Stimulated activated CD8-positive, alpha-beta memory T cell treated with anti-CD3 and anti-CD28 coated beads, Interleukin-12 subunit alpha, Interleukin-12 subunit beta, amount 100 ng/mL, for 1 hour (primary cell): ENCODE measurements at places on chromosomes 1 and 21.

DNA sequence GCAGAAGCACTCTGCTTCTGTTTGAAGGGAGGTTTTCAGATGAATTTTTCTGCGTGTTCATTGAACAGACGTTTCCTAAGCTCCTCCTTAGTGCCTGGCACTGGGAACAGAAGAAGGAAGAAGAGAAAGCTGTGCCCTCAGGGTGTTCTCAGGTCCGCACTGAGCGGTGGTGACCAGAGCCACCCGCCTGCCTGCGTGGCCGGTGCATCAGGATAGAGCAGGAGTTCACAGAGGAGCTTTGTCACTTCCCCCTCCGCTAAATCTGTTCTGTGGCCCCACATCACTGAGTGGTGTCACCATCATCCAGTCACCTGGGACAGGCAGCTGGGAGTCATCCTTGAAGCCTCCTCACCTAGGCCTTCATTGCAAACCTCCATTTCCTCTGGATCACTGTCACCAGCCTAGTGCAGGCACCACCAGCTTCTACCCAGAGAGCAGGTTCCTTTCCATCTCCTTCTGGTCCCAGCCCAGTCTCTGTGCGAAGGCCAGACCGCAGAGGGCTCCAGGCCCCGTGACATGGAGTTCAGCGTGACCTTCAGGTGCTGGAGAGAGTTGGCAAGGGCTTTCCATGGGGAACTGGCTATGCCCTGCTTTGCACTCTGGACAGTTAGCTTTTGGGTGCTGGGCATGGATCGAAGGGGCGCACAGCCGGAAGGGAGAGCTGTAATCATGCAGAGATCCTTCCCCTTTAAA is 21.7 kb downstream of the PARK7 start:
- no peak for DNase-seq

- DNase-seq, result no peak
These were observed 444.0 kb downstream of the PTPRC start for GRCh38 chr1:199082778-199083389.

DNA sequence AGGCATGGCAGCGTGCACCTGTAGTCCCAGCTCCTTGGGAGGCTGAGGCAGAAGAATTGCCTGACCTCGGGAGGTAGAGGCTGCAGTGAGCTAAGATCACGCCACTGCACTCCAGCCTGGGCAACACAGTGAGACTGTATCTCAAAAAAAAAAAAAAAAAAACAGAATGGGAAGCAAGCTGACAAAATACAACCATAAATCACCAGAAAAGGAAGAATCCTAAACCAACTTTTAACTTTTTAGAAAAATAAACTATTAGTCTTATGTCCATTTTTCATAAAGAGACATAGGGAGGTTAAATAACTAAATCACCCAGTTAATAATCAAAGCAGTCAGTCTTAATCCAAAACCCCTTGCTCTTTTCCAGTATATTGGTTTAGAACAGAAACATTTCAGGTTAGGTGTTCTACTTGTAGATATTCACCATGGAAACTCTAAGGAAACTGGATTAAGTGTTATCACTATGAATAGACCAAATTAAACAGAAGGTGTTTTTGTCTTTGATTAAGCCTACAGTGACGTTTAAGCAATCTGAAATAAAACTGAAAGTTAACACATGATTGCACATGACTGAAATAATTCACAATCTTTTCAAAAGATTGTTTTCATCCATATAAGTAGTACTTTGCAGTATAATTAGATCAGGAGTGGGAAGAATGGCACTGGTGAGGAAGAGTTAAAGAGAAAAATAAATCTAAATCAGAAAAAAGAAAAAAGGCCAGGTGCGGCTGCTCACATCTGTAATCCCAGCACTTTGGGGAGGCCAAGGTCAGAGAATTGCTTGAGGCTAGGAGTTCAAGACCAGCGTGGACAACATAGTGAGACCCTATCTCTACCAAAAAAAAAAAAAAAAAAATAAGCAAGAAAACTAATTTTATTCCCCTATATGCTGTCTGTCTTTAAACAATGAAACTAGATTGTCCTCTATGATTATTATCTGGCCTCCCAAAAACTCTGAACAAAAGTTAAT is 9.6 kb downstream of the CDC42BPA start:
- DNase-seq, result no peak

DNA sequence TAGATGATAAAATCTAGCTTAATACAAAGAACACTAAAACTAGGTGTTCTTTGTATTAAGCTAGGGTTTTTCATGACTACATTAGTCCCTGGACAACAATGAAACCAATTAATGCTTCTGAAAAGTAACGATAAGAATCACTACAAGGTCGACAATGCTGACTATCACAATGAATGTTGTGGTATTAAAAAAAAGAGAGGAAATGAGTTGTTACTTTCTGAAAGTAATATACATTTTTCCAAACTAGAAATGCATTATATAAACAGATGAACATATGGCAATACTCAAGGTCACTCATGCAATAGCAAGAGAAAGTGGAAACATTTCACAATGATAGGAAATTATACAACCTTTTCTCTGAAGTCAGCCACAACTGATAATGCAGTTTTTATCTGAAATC is 19.0 kb downstream of the DPH5 start:
- DNase-seq, result no peak

- DNase-seq, result no peak
These were observed 55.9 kb downstream of the NFIA start for GRCh38 chr1:61138305-61138704.

DNA sequence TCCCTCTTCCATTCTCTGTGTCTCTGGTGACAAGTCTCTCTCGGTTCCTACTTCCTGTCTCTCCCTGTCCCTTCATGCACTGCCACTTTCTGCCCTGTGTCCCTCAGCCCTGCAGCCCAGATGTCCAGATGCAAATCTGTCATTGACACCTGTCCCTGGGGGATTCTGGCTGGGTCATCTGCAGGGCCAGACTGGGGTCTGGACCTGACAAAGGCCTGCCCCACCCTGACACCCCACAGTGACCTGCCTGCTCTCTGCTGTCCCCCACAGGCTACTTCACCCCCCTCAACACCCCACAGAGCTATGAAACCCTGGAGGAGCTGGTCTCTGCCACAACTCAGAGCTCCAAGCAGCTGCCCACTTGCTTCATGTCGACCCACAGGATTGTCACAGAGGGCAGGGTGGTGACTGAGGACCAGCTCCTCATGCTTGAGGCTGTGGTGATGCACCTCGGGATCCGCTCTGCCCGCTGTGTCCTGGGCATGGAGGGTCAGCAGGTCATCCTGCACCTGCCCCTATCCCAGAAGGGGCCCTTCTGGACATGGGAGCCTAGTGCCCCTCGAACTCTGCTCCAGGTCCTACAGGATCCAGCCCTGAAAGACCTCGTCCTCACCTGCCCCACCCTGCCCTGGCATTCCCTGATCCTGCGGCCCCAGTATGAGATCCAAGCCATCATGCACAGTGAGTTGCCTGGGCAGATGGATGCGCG is 7.2 kb downstream of the THEMIS2 start:
- DNase-seq, result no peak

- no peak for DNase-seq
These were observed 167.2 kb upstream of the PDE4B start for GRCh38 chr1:65625528-65625927.

- DNase-seq, result no peak
These were observed 16.6 kb downstream of the SPATA17 start for GRCh38 chr1:217647791-217648190.

DNA sequence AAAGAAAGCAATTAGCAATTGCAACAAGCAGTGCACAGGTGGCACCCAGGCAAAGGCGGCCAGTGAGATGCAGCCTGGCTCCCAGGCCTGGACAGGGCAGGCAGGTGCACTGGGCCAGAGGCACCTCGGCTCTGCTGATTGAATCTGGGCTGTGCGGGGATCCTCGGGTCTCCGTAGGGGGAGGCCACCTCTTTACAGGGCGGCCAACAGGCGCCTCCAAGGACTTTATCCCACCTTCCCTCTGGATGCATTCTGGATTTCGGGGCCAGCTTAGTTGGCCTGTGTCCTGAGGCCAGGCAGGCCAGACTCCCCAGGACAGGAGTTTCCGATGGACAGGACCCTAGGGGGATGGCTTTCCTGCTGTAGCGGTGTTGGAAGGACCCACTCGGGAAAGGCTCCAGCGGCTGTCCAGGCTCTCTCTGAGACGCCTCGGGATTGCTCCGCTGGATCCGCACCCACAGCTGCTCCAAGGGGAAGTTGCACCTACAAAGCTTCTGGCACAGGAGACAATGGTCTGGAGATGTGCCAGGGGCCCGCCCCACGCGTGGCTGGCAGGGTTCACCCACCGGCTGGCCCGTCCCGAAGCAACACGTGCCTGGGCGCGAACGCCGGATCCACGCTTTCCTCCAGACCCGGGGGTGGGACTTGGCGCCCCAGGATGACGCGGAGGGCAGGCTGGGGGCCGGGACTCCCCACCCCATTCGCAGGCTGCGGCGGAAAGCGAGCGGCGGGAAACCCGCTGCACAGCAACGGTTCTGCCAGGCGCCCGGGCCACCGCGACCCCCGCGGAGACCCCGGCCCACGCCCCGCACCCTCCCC is 810 bp downstream of the SLC19A1 start:
- DNase-seq, result peak; percentile 42

DNA sequence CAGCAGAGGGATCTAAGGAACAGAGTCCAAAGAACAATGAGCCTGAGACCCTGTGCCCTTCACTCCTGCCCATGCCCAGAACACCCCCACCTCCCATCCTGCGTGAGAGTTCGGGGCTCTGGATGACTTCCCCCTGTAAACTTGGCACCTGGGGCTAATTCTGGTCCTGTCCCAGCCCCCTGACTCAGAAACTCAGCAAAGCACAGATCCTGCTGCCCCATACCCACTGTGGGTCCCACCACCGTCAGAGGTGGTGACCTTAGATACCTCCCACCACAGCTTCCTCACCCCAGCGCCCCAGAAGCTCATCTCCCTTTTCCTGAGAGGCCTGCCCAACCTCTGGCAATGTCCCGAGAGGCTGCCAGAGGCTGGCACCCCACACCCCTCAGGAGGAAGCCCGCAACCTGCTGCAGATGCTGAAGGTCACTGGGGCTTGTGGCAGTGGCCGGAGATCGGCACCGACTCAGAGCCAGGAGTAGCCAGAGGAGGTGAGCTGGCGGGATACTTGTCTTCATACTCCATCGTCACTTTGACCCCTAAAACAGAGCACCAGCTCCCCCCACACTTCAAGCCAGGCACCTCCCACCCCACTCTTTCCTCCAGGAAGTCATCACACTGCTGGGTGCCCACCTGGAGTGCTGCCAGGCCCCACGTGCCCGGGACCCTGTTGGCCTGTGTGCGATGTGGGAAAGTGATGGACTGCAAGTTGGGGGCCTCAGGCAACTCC is 111.6 kb upstream of the IFFO2 start:
- no peak for DNase-seq
